ENCODE measurements at places on chromosomes 2 and 18.

GRCh38 chr2:218465987-218466633 is 47.2 kb downstream of the VIL1 start:
- H3K36me3 ChIP-seq = peaks cover 6% of the 10 kb centered on the region
- no peaks in the 10 kb centered on the region for H3K27me3 ChIP-seq
- no peak for DNase-seq

DNA sequence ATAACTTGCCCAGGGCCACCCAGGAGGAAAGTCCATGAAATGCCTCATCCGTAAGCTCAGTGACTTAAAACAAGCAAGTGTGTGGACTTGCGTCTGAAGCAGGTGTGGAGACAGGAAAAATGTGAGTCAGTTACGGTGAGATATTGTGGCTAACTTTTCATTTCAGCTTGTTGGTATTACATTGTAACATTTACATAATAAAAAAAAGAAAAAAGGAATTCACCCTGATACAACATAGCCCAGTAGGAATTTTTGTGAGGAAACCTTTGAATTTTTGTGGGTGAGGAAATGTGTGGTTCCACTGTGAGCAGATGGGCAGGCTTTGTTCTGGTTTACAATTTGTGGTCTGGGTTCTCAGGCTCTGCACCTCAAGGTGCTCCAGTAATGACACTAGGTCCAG is 33.7 kb upstream of the LYPD6B start:
- no peak for DNase-seq
- no peak overlapping the region for H3K27ac ChIP-seq
- no peak overlapping the region for H3K4me3 ChIP-seq
- H3K36me3 ChIP-seq = peaks cover 49% of the 10 kb centered on the region
- no peaks in the 10 kb centered on the region for H3K4me1 ChIP-seq
- peaks cover 6% of the 10 kb centered on the region for H3K27me3 ChIP-seq

DNA sequence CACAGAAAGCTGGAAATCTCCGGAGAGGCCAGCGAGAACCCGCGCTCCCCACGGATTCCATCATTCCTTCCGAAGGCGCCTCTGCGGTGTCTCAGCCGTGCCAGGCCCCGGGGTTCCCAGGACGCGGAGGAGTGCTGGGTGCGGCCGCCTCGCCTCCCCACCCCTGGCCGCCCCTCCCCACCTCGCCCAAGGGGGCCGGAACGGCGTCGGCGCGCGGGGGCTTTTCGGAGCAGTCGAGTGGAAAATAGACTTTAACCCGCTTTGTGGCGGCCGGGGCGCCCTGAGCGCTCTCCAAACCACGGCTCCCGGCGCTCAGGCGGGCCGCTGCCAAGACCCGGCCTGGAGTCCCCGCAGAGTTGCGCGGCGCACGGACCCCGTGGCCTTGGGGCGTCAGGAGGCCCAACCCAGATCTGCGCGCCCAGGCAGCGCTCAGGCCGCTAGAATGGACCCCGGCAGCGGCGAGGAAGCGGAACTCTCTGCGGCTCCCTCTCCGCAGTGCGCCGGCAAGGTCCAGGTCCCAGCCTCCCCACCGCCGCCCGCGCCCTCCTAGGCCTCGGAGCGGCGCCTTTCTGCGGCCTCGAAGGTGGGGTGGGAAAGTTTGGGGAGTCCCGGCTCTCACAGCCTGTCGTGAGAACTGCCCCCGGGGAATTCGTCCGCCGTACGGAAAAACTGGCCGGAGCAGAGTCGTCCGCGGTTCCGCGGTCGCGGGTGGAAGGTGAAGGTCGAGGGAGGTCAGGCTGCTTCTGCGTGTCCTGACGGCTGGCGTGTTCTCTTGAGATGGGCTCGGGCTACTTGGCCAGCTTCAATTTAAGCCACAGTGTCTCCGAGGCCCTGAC is 1.2 kb upstream of the EMX1 start:
- H3K27me3 ChIP-seq = peaks cover 27% of the 10 kb centered on the region
- peak overlapping the region; percentile 86 for H3K4me3 ChIP-seq
- H3K27ac ChIP-seq = peak overlapping the region; percentile 24
- H3K4me1 ChIP-seq = peaks cover 32% of the 10 kb centered on the region

GRCh38 chr2:30197570-30198192 is 33.7 kb upstream of the LBH start:
- H3K4me3 ChIP-seq = no peak overlapping the region
- DNase-seq = peak; percentile 25
- H3K4me1 ChIP-seq = no peaks in the 10 kb centered on the region
- H3K36me3 ChIP-seq = no peaks in the 10 kb centered on the region
- H3K27me3 ChIP-seq = peaks cover 2% of the 10 kb centered on the region

DNA sequence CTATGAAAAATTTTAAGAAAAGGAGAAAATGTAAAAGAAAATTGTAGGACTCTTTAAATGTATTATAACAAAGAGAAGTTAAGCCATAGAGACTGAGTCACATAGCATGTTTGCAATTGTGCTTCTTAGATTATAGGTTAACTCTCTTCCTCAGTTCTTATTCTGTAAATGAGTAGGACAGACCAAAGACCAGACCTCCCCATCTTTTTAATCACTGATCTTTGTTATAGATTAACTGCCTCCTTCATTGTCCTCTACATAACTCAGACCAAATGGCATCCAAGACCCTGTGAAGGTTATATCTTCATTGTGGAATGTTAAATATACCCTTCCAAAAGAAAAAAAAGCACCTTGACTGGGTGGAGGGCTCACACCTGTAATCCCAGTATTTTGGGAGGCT is 316.9 kb upstream of the LRRTM4 start:
- no peak overlapping the region for H3K27ac ChIP-seq
- H3K4me1 ChIP-seq = no peaks in the 10 kb centered on the region
- no peak overlapping the region for H3K4me3 ChIP-seq
- no peak for DNase-seq
- H3K36me3 ChIP-seq = peaks cover 5% of the 10 kb centered on the region

- H3K27ac ChIP-seq = no peak overlapping the region
- H3K36me3 ChIP-seq = no peaks in the 10 kb centered on the region
- peaks cover 7% of the 10 kb centered on the region for H3K4me1 ChIP-seq
- H3K4me3 ChIP-seq = no peak overlapping the region
Observed at GRCh38 chr2:30425326-30425725, 21.7 kb upstream of the LCLAT1 start.

- DNase-seq = no peak
- no peak overlapping the region for H3K27ac ChIP-seq
- peaks cover 6% of the 10 kb centered on the region for H3K27me3 ChIP-seq
- no peaks in the 10 kb centered on the region for H3K36me3 ChIP-seq
- H3K4me1 ChIP-seq = peaks cover 3% of the 10 kb centered on the region
Observed at GRCh38 chr2:222057347-222058073, 241.3 kb downstream of the PAX3 start.

GRCh38 chr2:197073701-197074433 is 147.4 kb upstream of the PGAP1 start:
- no peaks in the 10 kb centered on the region for H3K4me1 ChIP-seq
- H3K27ac ChIP-seq = no peak overlapping the region
- no peak overlapping the region for H3K4me3 ChIP-seq
- no peaks in the 10 kb centered on the region for H3K36me3 ChIP-seq
- no peak for DNase-seq

DNA sequence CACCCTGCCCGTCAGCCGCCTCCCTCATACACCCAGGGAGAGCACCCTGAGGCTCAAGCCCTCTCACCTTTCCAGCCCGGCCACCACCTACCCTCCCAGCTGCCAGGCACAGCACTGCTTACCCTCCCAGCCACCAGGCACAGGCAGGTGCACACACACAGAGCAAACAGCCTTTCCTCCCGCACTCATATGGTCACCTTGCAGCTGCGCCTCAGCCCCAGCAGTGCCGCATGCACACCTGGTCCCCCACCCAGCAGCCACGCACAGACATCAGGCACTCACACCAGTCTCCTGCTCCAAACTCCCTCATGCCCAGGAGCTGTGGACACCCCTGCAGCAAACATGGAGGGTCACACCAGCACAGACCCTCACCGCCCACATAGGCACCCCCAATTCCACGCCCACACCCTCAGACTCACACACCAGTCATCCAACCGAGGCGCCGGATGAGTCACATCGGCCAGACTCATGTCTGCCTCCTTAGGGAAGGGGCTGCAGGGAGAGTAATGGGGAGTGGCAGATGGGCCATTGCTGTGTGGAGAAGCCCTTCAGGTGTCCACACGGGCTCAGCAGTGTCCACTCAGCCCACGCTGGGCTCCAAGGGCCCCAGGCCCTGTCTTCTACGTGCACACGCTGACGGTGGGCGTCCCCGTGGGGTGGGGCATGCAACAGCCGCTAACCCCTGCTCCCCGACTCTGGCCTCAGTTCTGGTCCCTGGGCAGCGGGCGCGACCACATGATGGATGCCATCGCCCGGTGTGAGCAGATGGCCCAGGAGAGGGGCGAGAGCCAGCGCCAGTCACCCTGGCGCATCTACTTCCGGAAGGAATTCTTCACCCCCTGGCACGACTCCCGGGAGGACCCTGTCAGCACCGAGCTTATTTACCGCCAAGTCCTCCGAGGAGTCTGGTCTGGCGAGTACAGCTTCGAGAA is 22.3 kb upstream of the GPR17 start:
- H3K4me1 ChIP-seq = no peaks in the 10 kb centered on the region
- peaks cover 7% of the 10 kb centered on the region for H3K27me3 ChIP-seq
- no peak overlapping the region for H3K4me3 ChIP-seq
- peaks cover 4% of the 10 kb centered on the region for H3K36me3 ChIP-seq
- no peak overlapping the region for H3K27ac ChIP-seq

DNA sequence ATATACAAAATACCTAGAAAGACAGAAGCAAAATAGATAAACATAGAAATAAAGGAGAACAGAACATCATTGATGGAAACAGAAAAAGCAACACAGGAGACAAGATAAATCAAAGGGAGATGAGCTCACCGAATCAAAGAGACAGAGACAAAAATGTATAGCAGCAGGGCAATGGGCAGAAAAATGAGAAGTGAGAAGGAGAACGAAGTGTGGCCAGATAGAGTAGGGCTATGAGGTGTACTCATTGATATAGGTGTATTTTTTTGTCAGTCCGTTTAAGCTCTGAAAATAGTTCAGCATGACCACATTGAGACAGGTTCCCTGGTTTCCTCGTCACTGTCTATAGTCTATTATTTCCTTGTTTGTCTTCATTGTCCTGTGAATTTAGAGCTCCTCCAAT is 55.1 kb downstream of the SP100 start:
- no peak overlapping the region for H3K4me3 ChIP-seq
- no peaks in the 10 kb centered on the region for H3K36me3 ChIP-seq
- no peak for DNase-seq
- peaks cover 7% of the 10 kb centered on the region for H3K4me1 ChIP-seq

All from endothelial cell (in vitro differentiated cells).